ENCODE measurements at places on chromosomes 2 and 18. TPM values are rescaled to one million over a fixed set of nuclear protein-coding genes. Genes with fewer than 3 reads are reported as not detected.

POTEJ gene
- total RNA-seq: not detected

RGPD4 gene
- total RNA-seq: not detected

ACADL gene
- total RNA-seq: not detected

ST8SIA3 gene
- not detected for total RNA-seq

MAL gene
- not detected for total RNA-seq

CERS6 gene
- 47.2 TPM for total RNA-seq

SLC11A1 gene
- total RNA-seq: 0.11 TPM

SULT1C2 gene
- total RNA-seq: not detected

KCNK3 gene
- 0.32 TPM for total RNA-seq

CFAP53 gene
- not detected for total RNA-seq

POTEI gene
- not detected for total RNA-seq

DNA sequence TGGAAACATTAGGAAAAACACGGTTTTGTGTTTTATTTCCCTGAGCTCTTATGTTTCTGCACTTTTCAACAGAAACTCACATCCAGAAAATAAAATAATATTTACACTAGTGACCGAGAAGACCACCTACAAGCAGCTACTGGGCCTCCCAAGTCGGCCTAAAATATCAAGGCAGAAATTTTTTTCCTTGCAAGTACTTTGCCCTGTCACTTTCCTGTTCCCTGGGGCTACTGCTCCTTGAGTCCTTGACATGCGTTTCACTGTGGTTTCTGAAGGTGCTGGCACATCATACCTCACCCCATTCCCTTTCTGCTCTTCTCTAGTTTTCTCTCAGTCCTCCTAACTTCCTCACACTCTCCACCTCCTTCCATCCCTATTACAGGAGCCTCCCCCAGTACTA is 279.1 kb downstream of the AGPS start:
- no peak for DNase-seq

- no peak for DNase-seq
Measured at GRCh38 chr2:231093933-231094332, 30.9 kb downstream of the HTR2B start.

- DNase-seq: no peak
Measured at GRCh38 chr18:48219037-48219809, 190.0 kb downstream of the ZBTB7C start.

- DNase-seq: no peak
Measured at GRCh38 chr2:1997409-1997808, 253.1 kb upstream of the PXDN start.

GRCh38 chr2:43159797-43160196 is 66.6 kb downstream of the ZFP36L2 start:
- no peak for DNase-seq

GRCh38 chr2:191730263-191730662 is 52.3 kb downstream of the NABP1 start:
- DNase-seq: no peak

GRCh38 chr2:111216811-111217652 is 96.3 kb downstream of the BCL2L11 start:
- DNase-seq: no peak

GRCh38 chr2:187994464-187995331 is 297.0 kb upstream of the GULP1 start:
- peak; percentile 69 for DNase-seq

- no peak for DNase-seq
Measured at GRCh38 chr18:8643326-8643878, 34.2 kb downstream of the RAB12 start.

DNA sequence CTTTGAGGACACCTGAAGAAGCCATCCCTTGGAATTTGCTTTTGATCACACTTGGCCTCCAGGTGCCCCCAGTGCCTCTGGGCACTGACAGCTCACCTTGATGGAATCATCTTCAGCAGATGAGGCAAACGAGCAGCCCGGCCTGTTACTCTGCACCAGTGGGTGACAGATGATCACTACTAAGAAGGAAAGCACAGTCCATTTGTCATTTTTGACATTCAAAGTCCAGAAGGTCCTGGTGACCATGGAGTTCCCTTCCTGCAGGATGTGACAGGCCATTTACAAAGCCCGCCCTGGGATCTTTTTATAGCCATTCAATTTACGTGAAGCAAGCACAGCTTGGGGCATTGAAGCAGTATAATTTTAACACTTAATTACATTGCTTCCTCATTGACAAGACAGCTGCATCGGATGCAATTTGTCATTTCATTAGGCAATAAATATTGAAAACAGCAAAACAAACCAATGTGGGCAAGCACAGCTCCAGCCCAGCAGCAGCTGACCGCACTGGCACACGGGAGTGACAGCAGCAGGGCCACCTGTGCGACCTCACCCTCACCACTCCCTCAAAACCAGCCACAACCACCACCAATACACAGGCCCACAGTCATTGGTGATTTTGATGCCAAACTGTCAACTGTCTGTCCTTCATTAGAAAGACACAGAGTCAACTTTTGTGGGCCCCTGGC is 76.0 kb upstream of the SLC66A3 start:
- DNase-seq: no peak

- no peak for DNase-seq
Measured at GRCh38 chr2:218218268-218219185, 1.5 kb downstream of the ARPC2 start.

DNA sequence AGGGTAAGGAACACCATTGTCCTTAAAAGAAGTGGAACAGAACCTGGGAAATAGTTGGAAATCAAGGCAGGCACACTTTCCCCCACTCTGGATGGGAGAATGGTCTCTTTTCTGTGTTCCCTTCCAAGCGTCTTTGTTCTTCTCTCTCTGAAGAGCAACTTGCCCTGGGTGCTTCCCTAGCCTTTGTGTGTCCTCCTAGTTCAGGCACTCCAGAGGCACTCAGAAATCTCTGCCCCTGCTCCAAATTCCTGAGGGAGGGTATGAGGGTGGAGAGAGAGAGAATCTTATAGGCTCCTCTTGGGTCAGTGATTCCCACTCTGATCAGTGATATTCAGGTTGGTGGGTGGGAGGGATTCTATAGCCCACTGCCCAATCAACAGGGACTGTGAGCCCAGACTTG is 8.8 kb upstream of the SIX2 start:
- no peak for DNase-seq

DNA sequence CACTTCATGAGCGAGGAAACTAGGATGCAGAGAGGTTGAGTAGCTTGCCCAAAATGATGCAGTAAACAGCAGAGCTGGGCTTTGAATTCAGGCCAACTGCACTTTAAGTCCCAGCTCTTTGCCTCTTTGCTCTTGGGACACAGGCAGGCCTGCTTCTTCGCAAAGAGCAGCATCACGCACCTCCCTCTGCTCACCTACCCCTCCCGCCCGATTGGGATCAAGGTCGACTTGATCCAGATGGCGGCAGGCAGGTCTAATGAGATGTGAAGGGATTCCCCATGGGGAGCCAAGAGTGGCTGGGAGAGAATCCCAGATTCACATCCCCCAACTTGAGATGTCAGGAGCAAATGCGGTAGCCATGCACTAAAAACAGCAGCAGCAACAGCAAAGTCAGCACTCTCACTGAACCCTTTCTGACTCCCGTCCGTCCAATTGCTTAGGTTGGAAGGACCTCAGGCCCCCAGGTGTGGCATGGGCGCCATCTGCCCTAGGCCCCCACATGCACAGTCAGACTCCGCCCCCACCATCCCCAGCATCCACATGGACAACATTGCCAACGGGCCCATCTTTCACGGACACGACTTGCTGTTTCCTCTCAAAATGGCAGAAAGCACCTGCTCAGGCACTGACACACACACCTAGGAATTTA is 84.3 kb upstream of the MAP4K4 start:
- DNase-seq: no peak

DNA sequence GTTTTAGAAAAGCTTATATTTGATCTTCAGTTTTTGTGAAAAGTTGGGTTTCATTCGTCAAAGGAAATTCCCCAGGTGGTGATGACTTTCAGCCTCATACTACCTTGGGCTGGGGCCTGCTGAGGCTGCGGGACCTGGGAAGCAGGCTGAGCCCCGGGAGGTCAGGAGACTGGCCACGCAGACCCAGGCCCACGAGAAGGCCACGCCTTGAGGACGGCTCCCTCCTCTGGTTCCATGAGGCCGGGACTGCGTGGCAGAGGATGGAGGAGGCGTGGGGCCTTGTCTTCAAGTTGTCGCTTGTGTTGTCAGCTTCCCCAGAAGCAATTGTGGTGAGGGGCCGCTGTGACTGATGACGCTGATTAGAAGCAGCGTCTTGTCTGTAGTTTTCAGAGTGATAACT is 11.8 kb downstream of the CNDP2 start:
- no peak for DNase-seq
